Activated CD8-positive, alpha-beta T cell treated with anti-CD3 and anti-CD28 coated beads, Interleukin-2, amount 10 ng/mL, durations not matched to agents 7 days and 5 days (primary cell): ENCODE measurements at places on chromosomes 7 and 10.

GRCh38 chr7:44564606-44565005 is 9.1 kb downstream of the DDX56 start:
- DNase-seq, result no peak

GRCh38 chr7:41508755-41509154 is 194.1 kb downstream of the INHBA start:
- no peak for DNase-seq

GRCh38 chr10:26743841-26744240 is 46.3 kb downstream of the PDSS1 start:
- no peak for DNase-seq

- DNase-seq, result no peak
Measured at GRCh38 chr7:16278167-16278787, 143.1 kb downstream of the CRPPA start.

- DNase-seq, result no peak
Measured at GRCh38 chr7:91835826-91836368, 44.6 kb downstream of the MTERF1 start.

- no peak for DNase-seq
Measured at GRCh38 chr7:18694484-18694883, 198.9 kb downstream of the HDAC9 start.

DNA sequence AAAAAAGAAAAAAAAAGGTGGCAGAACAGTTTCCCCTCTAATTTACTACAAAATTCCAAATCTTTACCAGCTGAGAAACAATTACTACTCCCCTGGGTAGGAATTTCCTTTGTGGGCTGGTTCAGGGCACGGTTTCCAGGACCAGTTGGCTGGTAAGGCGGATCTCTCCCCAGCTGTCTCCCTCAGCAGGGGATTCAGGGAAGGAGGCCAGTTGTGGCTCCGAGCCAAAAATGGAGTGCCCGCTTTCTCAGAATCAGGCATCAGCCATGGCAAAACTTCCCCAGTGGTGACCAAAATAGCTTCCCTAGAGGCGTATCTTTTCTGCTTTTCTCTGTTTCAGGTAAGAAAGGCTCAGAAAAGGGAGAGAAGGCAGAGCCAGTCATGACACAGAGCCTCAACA is 91.2 kb downstream of the ZNF22 start:
- no peak for DNase-seq

DNA sequence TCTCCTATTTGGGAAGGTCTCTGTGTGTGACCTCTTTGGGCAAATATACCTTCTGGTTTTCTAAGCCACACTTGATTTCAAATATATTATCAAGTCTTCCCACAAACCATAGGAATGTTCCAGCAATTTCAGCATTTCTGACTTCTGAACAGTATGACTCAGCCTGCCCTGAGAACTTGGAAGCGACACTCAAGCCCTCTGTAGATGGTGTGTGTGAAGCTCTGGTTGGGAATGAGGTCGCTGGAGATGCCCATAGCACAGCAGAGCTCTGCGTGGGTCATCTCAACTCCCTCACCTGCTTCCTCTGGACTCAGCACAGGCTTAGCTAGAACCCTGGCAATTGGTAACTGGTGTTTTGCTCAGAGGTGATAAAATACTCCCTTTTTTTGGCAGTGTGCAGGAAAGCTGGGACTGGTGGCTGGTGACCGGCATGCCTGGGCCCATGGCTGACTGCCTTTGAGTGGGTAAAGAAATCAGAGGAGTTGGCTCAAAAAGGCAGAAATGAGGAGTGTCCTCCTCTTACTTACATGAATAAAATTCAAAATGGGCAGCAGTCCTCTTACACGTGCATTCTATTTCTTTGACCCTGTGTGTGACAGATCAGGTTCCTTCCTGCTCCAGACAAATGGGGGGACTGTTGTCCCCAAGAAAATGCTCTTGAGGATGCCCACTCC is 87.5 kb upstream of the NRP1 start:
- DNase-seq, result no peak

DNA sequence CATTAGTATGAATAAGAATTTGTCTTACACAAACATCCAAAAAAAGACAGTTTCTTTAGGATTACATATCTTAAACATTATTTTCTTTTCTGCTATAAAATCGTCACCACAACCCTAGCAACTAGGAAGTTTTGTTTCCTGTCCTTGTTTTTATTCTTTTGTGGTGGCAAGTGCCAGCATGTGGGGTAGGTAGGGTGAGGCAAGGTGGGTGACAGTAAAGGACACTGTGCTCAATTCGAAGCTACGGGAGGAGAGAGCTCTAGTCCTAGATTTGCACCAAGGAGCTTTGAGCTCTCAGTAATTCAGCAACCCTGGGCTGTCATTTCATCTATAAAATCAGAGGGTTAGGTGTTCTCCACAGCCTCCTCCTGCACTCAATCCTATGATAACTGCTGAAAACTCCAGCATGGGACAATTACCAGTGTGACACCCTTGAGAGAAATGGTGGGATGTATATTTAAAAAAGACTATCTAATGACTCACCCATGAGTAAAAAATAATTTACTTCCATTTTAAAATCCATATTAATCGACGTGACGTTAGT is 187.1 kb downstream of the FAM107B start:
- no peak for DNase-seq

GRCh38 chr7:152313831-152314604 is 121.8 kb downstream of the KMT2C start:
- no peak for DNase-seq

DNA sequence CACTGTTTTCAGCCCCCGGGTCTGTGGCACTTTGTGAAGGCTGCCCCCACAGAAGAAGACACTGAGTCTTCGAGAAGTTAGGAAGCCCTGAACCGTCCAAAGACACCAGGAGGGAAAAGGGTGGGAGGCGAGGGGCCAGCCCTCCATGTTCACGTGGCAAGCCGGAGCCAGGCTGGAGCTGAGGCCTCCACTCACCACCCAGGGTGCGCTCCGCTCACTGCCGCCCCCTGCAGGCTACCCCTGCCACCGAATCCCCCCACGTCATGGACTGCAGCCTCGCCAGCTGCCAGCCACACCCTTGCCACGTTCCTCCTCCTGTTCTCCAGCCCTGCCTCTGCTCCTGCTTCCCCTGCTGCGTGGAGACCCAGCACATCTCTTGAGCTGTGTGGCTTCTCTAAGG is 59.0 kb upstream of the EN2 start:
- no peak for DNase-seq

DNA sequence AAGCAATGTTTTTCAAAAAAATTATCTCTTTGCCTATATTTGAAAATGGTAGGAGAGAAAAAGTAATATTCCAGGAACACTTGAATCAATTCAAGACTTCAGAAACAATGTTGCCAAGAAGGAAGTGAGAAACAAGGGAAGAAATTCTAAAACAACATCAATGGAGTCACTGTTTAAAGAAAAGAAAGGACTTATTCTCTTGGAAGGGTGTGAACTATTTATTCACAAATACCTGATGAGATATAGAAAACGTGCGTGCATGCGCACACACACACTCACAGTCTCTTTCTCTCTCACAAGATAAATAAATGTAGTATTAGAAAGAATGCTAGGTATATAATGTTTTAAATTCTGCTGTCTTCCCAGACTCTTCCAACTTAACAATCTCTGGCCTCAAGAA is 117.2 kb upstream of the FAM133B start:
- no peak for DNase-seq

DNA sequence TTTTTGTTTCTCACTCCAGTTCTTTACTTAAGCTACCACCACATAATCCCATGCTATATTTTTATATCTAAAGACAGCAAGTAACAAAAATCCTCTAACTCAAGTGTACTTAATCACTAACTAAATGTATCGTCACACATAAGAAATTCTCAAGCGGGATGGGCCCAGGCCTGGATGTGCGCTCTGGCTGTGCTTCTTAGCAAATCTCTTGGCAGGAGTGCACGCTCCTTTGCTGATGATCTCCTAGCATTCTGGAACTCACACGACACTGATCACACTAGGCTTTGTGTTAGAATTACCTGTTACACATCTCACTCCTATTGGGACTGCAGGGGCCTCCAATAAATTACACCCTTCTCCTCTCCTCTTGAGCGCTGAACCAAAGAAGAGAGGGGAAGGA is 46.7 kb upstream of the CALD1 start:
- no peak for DNase-seq
